ENCODE measurements at places on chromosomes 12 and 14.
A peak's percentile ranks its signal among the peaks of the same experiment; 100 is the strongest.

- H3K4me1 ChIP-seq: no peaks in the 10 kb centered on the region
- no peak for DNase-seq
- H3K4me3 ChIP-seq: no peak overlapping the region
- no peaks in the 10 kb centered on the region for H3K36me3 ChIP-seq
- H3K27me3 ChIP-seq: peaks cover 3% of the 10 kb centered on the region
Observed at GRCh38 chr12:77319166-77319565, 253.8 kb upstream of the E2F7 start.

GRCh38 chr12:49903700-49904423 lies at the start of gene FAIM2:
FAIM2 (minus strand) TSS chr12:49903900; CDS start chr12:49903792, 108 bp downstream.
- no peak within 1 kb of the TSS for H3K27ac ChIP-seq
- H3K4me3 ChIP-seq: peak within 1 kb of the TSS; percentile 25
- H3K36me3 ChIP-seq: no peaks in the 10 kb centered on the region
- no peaks in the 10 kb centered on the region for H3K4me1 ChIP-seq
- DNase-seq: peak; percentile 17
- peaks cover 22% of the 10 kb centered on the region for H3K27me3 ChIP-seq

DNA sequence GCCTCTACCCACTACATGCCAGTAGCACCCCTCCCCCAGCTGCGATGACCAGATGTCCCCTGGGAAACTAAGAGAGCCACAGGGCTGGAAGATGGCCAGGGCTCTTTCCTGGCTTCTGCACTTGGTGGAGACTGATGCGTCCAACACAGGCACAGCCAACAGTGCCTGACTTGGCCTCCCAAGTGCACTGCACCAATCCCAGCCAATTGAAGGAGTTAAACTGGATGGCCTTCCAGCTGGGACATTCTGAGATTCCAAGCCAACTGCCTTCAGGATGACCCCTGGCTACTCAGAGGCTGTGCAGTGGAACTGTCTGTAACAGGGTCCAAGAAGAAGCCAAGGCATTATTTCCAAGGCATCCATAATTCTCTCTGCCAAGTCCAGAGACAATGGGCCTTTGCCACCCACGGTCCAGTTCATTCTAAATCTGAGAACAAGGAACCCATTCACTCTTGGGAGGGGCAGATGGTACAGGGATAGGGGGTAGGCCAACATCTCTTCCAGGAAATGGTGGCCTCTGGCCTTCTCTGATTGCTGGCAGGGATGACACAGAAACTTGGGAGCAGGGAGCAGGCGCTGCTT lies 35.2 kb downstream of the PRIMA1 start:
- H3K4me1 ChIP-seq: no peaks in the 10 kb centered on the region
- no peak for DNase-seq
- H3K4me3 ChIP-seq: no peak overlapping the region
- no peak overlapping the region for H3K27ac ChIP-seq
- H3K27me3 ChIP-seq: peaks cover 6% of the 10 kb centered on the region
- H3K36me3 ChIP-seq: no peaks in the 10 kb centered on the region

GRCh38 chr12:10320643-10321042 lies 13.0 kb downstream of the KLRD1 start:
- no peaks in the 10 kb centered on the region for H3K27me3 ChIP-seq
- H3K36me3 ChIP-seq: peaks cover 4% of the 10 kb centered on the region
- no peak overlapping the region for H3K4me3 ChIP-seq
- peaks cover 7% of the 10 kb centered on the region for H3K4me1 ChIP-seq

DNA sequence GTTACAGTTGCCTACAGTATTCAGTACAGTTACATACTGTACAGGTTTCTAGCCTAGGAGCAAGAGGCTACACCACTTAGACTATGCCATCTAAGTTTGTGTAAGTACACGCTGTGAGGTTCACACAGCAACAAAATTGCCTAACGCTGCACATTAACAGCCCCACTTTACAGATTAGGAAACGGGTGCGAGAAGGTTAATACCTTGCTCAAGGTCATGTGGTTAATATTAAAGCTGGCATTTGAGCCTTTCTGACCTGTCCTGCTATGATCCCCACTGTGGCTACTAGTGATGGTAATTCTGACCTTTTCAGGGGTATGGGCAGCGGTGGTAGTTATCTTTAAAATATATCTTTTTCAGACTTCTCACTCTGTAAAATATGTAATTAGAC lies 20.9 kb downstream of the ACVR1B start:
- peaks cover 5% of the 10 kb centered on the region for H3K36me3 ChIP-seq
- peak overlapping the region; percentile 26 for H3K4me3 ChIP-seq
- H3K27ac ChIP-seq: peak overlapping the region; percentile 46
- no peaks in the 10 kb centered on the region for H3K27me3 ChIP-seq

DNA sequence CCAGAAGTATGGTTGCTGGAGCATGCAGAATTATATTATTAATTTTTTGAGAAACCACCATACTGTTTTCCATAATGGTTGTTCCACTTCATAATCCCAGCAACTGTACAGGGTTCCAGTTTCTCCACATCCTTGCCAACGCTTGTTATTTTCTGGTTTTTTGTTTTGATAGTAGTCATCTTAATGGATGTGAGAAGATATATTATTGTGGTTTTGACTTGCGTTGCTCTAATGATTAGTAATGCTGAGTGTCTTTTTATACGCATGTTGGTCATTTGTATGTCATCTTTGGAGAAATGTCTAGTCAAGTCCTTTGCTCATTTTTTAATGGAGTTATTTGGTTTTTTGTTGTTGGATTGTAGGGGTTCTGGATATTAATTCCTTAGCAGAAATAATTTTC lies 58.1 kb downstream of the DAAM1 start:
- no peaks in the 10 kb centered on the region for H3K4me1 ChIP-seq
- H3K36me3 ChIP-seq: no peaks in the 10 kb centered on the region
- no peak for DNase-seq
- no peak overlapping the region for H3K4me3 ChIP-seq
- H3K27ac ChIP-seq: no peak overlapping the region

- no peak overlapping the region for H3K4me3 ChIP-seq
- H3K4me1 ChIP-seq: no peaks in the 10 kb centered on the region
- no peaks in the 10 kb centered on the region for H3K36me3 ChIP-seq
- no peak for DNase-seq
- no peaks in the 10 kb centered on the region for H3K27me3 ChIP-seq
Observed at GRCh38 chr12:58942345-58942744, 22.0 kb upstream of the LRIG3 start.

DNA sequence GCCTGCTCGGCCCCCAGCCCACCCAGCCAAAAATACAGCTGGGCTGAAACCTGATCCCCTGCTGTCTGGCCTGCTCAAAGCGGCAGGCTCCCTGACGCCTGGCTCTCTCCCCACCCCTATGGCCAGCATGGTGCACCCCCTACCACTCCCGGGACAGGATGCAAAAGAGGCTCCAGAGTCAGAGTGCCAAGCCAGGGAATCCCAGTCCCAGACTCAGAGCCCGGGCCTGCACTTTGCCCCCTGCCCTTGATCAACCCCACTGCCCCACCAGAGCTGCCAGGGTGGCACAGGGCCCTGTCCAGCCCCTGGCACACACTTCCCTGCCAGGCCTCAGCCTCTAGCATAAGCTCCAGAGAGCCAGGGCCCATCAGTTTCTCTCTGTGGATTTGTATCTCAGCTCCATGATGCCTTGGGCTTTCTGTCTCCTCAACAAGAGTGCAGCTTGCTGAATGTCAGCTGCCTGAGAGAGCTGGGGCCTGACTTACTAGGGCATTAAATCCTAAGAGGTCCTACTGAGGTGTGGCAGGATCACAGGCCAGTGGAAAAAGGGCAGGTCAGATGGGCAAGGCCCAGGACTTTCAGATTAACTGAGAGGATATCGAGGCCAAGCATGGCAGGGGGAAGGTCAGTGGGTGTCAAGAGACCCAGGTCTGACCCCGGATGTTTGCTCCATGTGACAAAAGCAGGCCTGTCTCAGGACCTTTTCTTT lies 13.9 kb downstream of the ACVRL1 start:
- H3K4me1 ChIP-seq: no peaks in the 10 kb centered on the region
- DNase-seq: no peak
- no peaks in the 10 kb centered on the region for H3K36me3 ChIP-seq
- no peak overlapping the region for H3K27ac ChIP-seq
- peaks cover 18% of the 10 kb centered on the region for H3K27me3 ChIP-seq

DNA sequence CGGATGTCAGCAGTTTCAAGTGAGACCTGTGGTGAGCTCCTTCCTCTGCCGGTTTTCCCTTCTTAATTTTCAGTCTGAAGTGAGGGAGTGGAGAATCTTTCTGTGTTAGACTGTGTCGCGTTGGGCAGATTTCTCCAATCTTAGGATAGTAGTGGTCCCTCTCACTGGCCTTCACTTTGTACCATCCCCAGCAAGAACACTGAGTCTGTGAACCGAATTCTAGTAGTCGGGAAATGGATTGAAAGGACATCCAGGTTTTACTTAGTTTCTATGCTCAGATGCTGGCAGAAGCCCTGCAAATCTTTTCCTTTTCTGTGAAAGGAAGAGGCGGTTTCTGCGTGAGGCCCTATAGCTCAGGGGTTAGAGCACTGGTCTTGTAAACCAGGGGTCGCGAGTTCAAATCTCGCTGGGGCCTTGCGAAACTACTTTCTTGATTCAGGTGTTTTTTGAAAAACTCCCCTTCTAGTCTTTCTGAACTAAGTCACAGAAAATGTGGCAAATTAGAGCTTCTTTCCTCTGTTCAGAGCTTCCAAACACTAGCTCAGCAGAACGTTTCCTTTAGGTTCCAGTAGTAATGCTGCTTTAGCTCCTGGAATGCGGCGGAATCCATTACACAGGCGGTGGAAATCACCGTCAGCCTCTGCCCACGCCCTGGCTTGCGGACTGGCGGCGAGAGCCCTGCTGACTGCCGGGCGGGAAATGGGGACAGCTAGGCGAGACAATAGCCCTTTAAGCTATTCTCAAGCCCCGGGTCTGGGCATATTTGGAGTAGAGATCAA lies 2.8 kb upstream of the RNASE4 start:
- H3K4me1 ChIP-seq: peaks cover 17% of the 10 kb centered on the region
- peak overlapping the region; percentile 68 for H3K4me3 ChIP-seq
- H3K27ac ChIP-seq: peak overlapping the region; percentile 91
- H3K27me3 ChIP-seq: no peaks in the 10 kb centered on the region

GRCh38 chr14:94423453-94424056 lies 29.0 kb downstream of the SERPINA11 start:
- no peaks in the 10 kb centered on the region for H3K27me3 ChIP-seq
- H3K4me3 ChIP-seq: no peak overlapping the region
- no peaks in the 10 kb centered on the region for H3K4me1 ChIP-seq
- H3K36me3 ChIP-seq: no peaks in the 10 kb centered on the region
- no peak overlapping the region for H3K27ac ChIP-seq

GRCh38 chr12:56953314-56953713 lies 4.1 kb downstream of the RDH16 start:
- H3K36me3 ChIP-seq: no peaks in the 10 kb centered on the region
- DNase-seq: no peak
- no peak overlapping the region for H3K4me3 ChIP-seq
- peaks cover 23% of the 10 kb centered on the region for H3K27me3 ChIP-seq

- no peak overlapping the region for H3K4me3 ChIP-seq
- no peaks in the 10 kb centered on the region for H3K36me3 ChIP-seq
Observed at GRCh38 chr12:1880876-1881275, 37.6 kb downstream of the CACNA2D4 start.

DNA sequence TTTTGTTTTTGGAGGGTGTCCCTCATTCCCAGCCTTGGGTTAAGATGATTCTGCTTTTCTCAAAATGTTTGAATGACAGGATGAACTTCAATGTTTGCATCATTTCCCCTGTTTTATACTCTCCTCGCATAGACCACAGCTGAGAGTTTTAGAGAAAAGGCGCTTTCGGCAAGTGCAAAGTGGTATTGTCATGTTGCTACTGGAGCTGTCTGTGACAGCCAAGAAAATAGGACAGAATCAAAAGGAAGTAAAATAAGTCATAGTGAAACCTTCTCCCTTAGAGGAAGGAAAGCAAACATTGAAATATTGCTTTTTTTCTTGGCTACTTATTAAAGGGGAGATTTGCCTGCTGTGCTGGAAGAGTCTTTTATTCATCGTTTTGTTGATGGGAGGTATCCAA lies 33.5 kb upstream of the ARHGAP5 start:
- H3K27me3 ChIP-seq: no peaks in the 10 kb centered on the region
- no peaks in the 10 kb centered on the region for H3K4me1 ChIP-seq
- H3K36me3 ChIP-seq: no peaks in the 10 kb centered on the region
- no peak overlapping the region for H3K4me3 ChIP-seq
- H3K27ac ChIP-seq: no peak overlapping the region

DNA sequence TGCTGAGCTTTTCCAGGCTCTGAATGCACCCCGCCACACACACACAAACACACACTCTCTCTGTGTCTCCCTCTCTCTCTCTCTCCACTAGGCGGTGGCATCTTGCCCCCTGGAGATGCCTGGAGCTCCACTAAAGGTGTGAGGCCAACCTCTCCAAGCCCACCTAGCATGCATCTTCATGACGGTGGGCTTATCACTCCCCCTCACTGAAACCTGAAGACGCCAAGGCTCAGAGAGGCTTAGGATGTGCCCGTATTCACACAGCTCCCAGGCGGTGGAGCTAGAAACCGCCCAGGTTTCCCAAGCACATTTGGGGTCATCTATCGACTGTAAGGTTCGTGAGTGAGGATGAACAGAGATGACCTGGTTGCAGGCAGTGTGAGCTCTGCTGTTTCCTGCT lies 42.6 kb upstream of the BCL11B start:
- no peak overlapping the region for H3K4me3 ChIP-seq
- H3K27ac ChIP-seq: no peak overlapping the region
- H3K27me3 ChIP-seq: peaks cover 30% of the 10 kb centered on the region
- H3K36me3 ChIP-seq: no peaks in the 10 kb centered on the region
- DNase-seq: no peak

DNA sequence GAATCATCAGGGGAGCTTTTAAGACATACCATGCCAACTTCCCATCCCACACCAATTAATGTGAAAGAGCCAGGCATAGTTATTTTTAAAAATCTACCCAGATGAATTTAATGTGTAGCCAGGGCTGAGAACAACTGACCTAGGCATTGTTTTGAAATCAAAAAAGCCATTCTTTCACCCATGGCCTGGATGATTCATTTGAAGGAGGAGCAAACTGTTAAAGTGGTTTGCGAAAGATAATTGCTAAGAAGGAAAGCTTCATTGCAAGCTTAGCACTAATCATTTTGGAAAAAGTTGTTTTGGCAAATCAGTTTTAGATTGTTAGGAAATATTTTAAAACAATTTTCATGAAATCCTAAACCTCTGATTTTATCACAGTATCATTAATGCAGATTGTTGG lies 2.1 kb upstream of the GTSF1 start:
- peaks cover 7% of the 10 kb centered on the region for H3K27me3 ChIP-seq
- no peaks in the 10 kb centered on the region for H3K4me1 ChIP-seq
- no peak for DNase-seq
- H3K4me3 ChIP-seq: no peak overlapping the region

- peaks cover 75% of the 10 kb centered on the region for H3K4me1 ChIP-seq
- peak overlapping the region; percentile 95 for H3K27ac ChIP-seq
- no peak for DNase-seq
- H3K36me3 ChIP-seq: no peaks in the 10 kb centered on the region
Observed at GRCh38 chr14:49972131-49972671, 79.3 kb downstream of the ARF6 start.

GRCh38 chr14:65229748-65230728 lies 127.7 kb upstream of the MAX start:
- no peaks in the 10 kb centered on the region for H3K27me3 ChIP-seq
- H3K36me3 ChIP-seq: no peaks in the 10 kb centered on the region
- DNase-seq: no peak
- H3K4me1 ChIP-seq: peaks cover 9% of the 10 kb centered on the region
- peak overlapping the region; percentile 43 for H3K4me3 ChIP-seq
